Activated T-helper 2 cell treated with anti-CD3 and anti-CD28 coated beads, Interferon-gamma antibody, Interleukin-2, Interleukin-4, amounts not matched to agents 10 μg/mL and 5 μg/mL and 100 μg/mL, durations not matched to agents 14 hours and 24 hours and 36 hours (primary cell): ENCODE measurements at places on chromosomes 2 and 18.

DNA sequence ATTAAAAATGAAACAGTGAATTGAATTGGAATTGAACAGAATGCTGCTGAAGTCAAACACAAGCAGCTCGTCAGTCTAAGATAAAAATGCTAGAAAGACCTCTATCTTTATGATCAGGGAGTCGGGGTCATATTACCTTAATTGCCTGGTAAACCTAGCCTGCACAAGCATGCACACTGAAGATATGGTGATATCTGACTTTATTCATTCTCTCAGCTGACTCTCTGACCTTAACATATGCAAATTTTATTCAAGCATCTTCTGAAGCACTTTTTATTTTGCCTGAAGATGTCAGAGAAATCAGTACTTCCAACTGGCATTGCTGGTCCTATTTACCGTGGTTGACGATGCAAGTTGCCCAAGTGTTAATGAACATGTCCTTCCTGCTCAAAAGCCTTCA is 56.4 kb downstream of the DNER start:
- no peak for DNase-seq
- H3K27ac ChIP-seq, result no peak overlapping the region
- peaks cover 9% of the 10 kb centered on the region for H3K27me3 ChIP-seq
- no peak overlapping the region for H3K4me3 ChIP-seq

DNA sequence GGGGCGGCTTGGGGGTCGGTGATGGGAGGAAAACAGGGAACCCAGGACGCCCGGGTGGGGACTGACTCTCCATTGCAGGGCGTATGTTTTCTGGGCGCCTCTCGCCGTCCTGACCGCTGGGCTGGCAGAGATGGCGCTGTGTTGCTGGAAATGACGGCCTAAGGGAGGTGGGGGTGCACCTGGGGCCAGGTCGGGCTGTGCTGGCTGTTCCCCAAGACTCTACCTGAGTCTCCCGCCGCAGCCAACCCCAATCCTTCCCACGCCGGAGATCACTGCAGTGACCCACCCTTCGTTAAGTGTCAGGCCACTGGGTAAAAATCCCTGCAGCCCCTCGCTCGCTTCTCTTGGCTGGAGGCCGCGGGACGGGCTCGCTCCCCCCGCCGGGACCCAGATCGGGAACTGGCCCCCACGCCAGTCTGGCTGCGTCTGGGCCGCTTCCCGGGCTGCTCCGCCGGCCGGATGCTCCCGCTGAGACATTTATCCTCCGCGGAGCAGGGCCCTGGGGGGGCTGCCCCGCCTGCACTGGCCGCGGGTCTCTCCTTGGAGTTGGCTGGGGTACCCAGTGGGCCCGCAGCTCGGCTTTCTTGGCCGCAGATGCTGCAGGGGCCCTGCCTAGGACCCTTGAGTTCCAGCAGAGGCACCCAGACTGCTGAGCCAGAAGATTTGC is 7.8 kb upstream of the ARMC9 start:
- DNase-seq, result no peak
- peaks cover 32% of the 10 kb centered on the region for H3K27me3 ChIP-seq
- no peaks in the 10 kb centered on the region for H3K4me1 ChIP-seq
- no peak overlapping the region for H3K4me3 ChIP-seq
- H3K27ac ChIP-seq, result no peak overlapping the region

DNA sequence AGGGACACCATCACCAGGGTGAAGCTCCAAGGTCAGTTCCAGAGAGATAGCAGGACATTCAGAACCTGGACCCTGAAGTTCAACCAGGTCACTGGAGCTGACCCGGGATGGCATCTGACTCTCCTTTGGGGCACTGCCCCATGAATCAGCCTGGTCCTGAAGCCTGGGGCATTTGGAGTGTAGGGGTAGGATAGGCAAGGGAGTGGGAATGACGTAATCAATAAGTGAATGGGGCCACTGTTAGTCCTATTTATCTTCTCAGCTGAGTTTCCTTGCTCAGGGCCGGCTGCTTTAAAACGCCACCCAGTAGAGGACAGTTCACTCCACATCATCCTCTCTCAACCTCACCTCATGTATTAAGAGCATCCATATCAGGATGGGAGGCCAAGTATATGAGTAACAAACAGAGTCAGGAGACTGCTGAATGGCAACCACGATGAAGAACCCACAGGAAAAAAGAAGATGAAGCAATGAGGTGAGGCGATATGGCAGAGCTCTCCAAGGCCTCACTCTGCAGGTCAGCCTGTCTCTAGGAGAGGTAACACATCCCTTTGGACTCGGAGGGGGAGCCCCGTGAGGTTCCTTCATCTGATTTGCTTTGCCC is 1.8 kb upstream of the RFX8 start:
- H3K27me3 ChIP-seq, result peaks cover 3% of the 10 kb centered on the region
- no peak overlapping the region for H3K4me3 ChIP-seq
- H3K27ac ChIP-seq, result no peak overlapping the region

DNA sequence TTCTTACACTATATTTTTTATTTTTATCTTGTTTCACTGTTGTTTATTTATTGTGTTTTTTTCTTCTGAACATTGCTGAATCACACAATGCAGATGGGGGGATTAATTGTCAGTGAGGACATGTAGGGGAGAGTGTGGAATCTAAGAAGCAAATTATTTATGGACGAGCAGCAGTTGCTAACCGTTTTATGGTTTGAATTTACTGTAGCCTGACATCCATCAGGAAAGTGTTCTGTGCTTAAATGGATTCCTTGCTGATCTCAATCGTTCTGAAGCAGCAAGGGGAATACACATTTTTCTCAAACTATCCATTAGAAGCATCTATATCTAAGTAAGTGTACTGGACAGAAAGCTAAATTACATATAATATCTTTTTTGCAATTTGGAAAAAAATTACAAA is 119.5 kb downstream of the CD8B2 start:
- H3K27ac ChIP-seq, result no peak overlapping the region
- H3K27me3 ChIP-seq, result no peaks in the 10 kb centered on the region
- no peak overlapping the region for H3K4me3 ChIP-seq
- H3K36me3 ChIP-seq, result no peaks in the 10 kb centered on the region
- H3K4me1 ChIP-seq, result no peaks in the 10 kb centered on the region

DNA sequence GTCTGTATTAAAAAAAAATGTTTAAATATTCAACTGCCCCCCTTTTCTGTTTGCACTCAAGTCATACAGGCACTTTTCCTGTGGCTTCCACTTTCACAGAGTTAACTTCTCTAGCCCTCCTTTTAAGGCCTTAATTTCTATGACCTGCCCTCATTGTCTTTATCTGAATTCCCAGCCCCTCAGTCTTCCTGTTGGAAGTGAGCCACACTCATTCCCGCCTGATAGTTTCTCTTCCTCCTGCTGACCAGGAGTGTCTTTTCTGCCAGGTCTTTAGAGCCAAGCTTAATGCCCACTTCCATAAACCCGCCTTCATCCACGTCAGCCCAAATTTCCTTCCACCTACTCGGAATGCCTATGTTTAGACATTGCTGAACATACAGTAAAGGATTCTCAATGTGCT is 10.5 kb downstream of the COPS8 start:
- no peak for DNase-seq
- peaks cover 58% of the 10 kb centered on the region for H3K36me3 ChIP-seq
- no peaks in the 10 kb centered on the region for H3K4me1 ChIP-seq
- H3K4me3 ChIP-seq, result no peak overlapping the region
- H3K27ac ChIP-seq, result no peak overlapping the region

DNA sequence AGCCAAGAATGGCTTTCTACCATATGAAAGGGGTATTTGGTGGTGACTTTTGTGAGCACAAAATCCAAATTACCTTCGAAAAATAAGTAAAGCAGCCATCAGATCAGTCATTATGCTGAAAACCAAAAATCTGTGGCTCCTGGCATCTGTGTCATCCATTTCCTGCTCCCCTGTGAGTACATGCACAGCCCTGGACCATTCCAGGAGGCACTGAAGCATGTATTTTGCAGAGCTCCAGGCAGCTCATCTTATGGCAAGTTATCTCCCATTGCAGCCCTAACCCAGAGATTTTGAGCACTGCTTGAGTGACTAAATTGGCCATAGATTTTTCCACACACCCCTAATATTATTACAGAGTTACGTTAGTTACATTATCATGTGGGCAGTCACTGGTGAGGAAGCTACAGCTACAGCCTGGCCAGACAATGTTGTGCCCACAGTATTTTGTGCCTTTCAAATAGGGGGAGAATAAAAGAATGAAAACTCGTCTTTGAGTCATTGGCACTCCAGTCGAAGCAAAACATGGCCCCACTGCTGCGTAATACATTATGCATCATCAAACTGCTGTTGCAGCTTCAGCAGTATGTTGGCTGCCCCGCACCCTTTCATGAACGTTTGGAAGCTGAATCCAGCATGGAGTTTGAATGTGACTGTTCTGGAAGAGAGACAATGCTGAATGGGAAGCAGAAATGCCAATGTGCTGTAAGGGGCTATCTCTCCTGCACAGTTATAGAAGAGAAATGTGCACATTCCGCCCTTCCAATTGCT is 702.2 kb downstream of the RNF144A start:
- H3K36me3 ChIP-seq, result peaks cover 14% of the 10 kb centered on the region
- peaks cover 28% of the 10 kb centered on the region for H3K4me1 ChIP-seq
- DNase-seq, result no peak

DNA sequence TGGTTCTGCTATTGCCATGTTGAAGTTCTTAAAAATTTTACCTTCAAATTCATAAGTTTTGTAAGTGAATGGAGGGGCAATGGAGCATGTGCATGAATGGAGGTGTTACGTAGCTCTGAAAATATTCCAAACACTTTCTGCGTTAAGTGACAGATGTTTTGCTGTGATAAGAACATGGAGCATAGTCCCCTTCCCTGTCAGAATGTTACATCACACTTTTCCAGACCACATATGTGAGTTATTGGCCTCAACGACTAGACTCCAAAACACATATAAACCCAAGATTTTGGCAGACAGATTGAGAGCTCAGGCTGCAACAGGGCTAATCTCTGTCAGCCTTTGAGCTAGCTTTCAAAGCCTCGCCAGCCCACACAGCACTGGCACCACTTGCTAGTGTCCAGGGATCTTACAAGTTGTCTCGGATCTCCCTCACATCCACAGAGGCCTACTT is 27.2 kb upstream of the MFSD6 start:
- no peak overlapping the region for H3K4me3 ChIP-seq
- no peak overlapping the region for H3K27ac ChIP-seq
- peaks cover 3% of the 10 kb centered on the region for H3K27me3 ChIP-seq
- H3K4me1 ChIP-seq, result peaks cover 2% of the 10 kb centered on the region
- no peaks in the 10 kb centered on the region for H3K36me3 ChIP-seq
- DNase-seq, result no peak

- H3K4me3 ChIP-seq, result no peak overlapping the region
- H3K27ac ChIP-seq, result no peak overlapping the region
- no peaks in the 10 kb centered on the region for H3K27me3 ChIP-seq
- DNase-seq, result no peak
- peaks cover 3% of the 10 kb centered on the region for H3K4me1 ChIP-seq
Measured at GRCh38 chr2:217725409-217725808, 277.4 kb downstream of the TNS1 start.

GRCh38 chr2:135694711-135695110 is 46.9 kb upstream of the UBXN4 start:
- no peak overlapping the region for H3K4me3 ChIP-seq
- H3K27ac ChIP-seq, result no peak overlapping the region
- peaks cover 25% of the 10 kb centered on the region for H3K36me3 ChIP-seq
- H3K27me3 ChIP-seq, result no peaks in the 10 kb centered on the region

GRCh38 chr2:157990173-157990572 is 111.5 kb upstream of the UPP2 start:
- DNase-seq, result no peak
- H3K36me3 ChIP-seq, result no peaks in the 10 kb centered on the region
- H3K4me1 ChIP-seq, result no peaks in the 10 kb centered on the region
- H3K27me3 ChIP-seq, result peaks cover 15% of the 10 kb centered on the region
- H3K4me3 ChIP-seq, result no peak overlapping the region
- no peak overlapping the region for H3K27ac ChIP-seq

GRCh38 chr2:174495365-174496012 is 8.7 kb upstream of the GPR155 start:
- H3K27ac ChIP-seq, result no peak overlapping the region
- H3K27me3 ChIP-seq, result no peaks in the 10 kb centered on the region
- H3K4me3 ChIP-seq, result no peak overlapping the region

DNA sequence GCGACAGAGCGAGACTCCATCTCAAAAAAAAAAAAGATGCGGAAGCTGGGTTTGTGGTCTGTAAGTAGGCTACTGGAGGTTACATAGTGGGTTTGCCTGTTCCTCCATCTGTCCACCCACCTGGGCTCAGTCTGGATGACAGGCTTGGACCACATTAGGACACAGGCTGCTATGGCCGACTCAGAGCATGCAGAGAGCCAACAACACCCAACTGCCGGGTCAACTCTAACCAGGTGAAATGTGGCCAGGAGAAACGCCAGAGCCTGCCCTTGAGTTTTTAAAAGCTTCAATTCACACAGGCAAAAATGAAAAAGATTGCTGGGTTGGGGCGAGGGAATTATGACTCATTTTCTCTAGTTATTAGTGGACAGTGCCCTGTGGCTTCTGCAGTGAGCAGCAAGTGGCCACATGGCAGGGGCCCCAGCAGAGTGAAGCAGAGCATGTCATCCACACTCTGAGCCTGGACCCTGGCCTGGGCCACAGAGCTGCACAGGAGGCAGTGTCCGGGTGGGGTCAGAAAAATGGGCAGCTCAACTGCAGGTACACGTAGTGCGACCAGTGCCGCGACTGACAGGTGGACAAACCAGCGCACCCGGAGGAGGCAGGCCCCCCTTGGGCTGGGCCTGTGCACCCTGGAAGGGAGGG is 67.4 kb downstream of the BIN1 start:
- no peak for DNase-seq

- no peak overlapping the region for H3K27ac ChIP-seq
- H3K4me3 ChIP-seq, result no peak overlapping the region
- no peaks in the 10 kb centered on the region for H3K4me1 ChIP-seq
- no peak for DNase-seq
- peaks cover 4% of the 10 kb centered on the region for H3K27me3 ChIP-seq
Measured at GRCh38 chr2:41701231-41701630, 346.6 kb upstream of the PKDCC start.

GRCh38 chr2:212364112-212364985 is 174.3 kb downstream of the ERBB4 start:
- H3K27ac ChIP-seq, result no peak overlapping the region
- H3K4me3 ChIP-seq, result no peak overlapping the region
- H3K36me3 ChIP-seq, result no peaks in the 10 kb centered on the region
- no peak for DNase-seq
- no peaks in the 10 kb centered on the region for H3K27me3 ChIP-seq

DNA sequence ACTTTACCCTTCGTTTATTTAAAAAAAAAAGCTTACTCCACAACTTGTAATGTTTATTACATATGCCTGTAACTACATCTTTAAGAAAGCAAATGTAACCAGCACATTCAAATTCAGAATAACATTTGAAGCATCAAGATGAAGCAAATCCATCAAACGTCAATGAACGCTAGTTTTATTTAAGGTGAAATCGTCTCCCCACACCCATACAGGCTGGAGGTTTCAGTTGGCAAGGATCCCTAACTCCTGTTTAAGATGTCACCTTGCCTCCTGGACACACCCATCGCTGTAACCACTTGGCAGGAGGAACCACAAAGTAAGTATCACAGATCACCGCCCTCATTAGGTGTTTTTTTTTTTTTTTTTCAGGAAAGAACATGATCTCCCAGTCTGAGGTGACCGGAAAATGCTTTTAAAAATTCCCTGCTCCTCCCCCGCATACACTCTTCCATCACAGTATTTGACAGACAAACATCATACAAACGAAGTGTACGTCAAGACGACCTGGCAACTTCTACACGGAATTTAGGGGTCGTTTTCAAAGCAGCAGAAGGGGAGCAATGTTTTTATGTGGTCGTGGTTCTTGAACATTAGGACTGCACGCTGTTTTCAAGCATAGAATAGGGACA is 19.7 kb upstream of the STPG4 start:
- peaks cover 58% of the 10 kb centered on the region for H3K36me3 ChIP-seq
- H3K4me3 ChIP-seq, result peak overlapping the region; percentile 97
- H3K27ac ChIP-seq, result peak overlapping the region; percentile 96
- H3K27me3 ChIP-seq, result peaks cover 2% of the 10 kb centered on the region
- H3K4me1 ChIP-seq, result peaks cover 54% of the 10 kb centered on the region
